ENCODE measurements at places on chromosomes 3 and 15.

GRCh38 chr3:100429187-100429716, 27.9 kb downstream of the LNP1 start:
- H3K4me3 ChIP-seq, result no peak overlapping the region
- no peaks in the 10 kb centered on the region for H3K36me3 ChIP-seq
- no peaks in the 10 kb centered on the region for H3K4me1 ChIP-seq
- H3K27me3 ChIP-seq, result no peaks in the 10 kb centered on the region
- no peak for DNase-seq

DNA sequence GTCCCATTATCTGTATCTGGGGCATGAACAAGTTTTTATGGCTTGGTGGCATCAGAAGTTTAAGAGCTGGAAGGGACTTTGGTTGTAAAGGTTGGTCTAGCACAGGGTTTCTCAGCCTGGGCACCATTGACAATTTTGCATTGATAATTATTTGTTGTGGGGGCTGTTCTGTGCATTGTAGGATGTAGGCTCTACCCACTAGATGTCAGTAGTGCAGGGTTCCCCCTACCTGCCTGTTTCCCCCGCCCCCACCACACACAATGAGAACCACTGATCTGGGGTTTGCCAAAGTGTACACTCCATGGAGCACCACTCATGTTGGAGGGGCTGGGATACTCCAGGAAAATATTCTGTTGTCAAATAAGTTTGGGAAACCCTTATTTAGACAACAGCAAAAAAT, 42.7 kb downstream of the PLCL2 start:
- DNase-seq, result no peak
- H3K4me3 ChIP-seq, result no peak overlapping the region
- no peaks in the 10 kb centered on the region for H3K36me3 ChIP-seq
- H3K27ac ChIP-seq, result no peak overlapping the region

DNA sequence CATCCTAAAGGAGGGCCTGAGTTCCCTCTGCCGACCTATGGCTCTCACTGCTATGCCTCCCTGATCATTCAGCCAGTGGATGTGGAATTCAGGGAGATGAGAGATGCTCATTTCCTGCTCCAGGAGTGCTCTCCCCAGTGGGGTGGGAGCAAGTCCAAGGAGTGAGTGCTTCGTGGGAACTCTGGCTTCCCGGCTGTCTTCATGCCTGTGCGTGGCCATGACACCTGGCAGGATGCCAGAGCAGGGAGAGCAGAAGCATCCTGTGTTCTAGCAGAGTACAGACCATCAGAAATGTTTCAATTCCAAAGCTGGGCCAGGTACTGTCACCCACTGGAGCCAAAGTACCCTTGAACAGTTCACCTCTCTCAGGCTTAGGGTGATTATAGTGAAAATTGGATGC, 45.1 kb downstream of the APH1B start:
- H3K4me3 ChIP-seq, result no peak overlapping the region
- no peaks in the 10 kb centered on the region for H3K36me3 ChIP-seq
- no peaks in the 10 kb centered on the region for H3K27me3 ChIP-seq
- DNase-seq, result no peak

DNA sequence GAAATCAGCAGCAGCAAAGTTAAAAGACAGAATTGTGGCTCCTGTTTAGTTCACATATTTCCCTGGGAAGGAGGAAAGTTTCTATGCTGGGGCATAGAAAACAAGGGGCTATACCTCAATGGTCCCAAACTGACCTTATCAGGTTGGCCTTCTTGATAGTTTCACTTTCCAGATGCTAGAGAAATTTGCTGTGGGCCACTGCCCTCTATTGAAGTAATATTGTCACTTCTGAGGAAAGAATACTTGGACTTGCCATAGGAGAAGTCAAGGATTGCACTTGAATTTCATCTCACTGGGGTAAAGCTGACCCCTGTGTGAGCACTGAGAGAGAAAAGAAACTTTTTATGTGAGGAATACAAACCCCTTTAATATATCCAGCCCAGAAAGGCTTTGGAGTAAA, 49.3 kb upstream of the XCR1 start:
- no peaks in the 10 kb centered on the region for H3K4me1 ChIP-seq
- H3K36me3 ChIP-seq, result no peaks in the 10 kb centered on the region
- no peak overlapping the region for H3K27ac ChIP-seq
- H3K4me3 ChIP-seq, result no peak overlapping the region
- no peaks in the 10 kb centered on the region for H3K27me3 ChIP-seq

- no peaks in the 10 kb centered on the region for H3K27me3 ChIP-seq
- no peak overlapping the region for H3K4me3 ChIP-seq
- H3K4me1 ChIP-seq, result no peaks in the 10 kb centered on the region
- no peak overlapping the region for H3K27ac ChIP-seq
These were observed 341.8 kb downstream of the RAP2B start for GRCh38 chr3:153503873-153504272.

DNA sequence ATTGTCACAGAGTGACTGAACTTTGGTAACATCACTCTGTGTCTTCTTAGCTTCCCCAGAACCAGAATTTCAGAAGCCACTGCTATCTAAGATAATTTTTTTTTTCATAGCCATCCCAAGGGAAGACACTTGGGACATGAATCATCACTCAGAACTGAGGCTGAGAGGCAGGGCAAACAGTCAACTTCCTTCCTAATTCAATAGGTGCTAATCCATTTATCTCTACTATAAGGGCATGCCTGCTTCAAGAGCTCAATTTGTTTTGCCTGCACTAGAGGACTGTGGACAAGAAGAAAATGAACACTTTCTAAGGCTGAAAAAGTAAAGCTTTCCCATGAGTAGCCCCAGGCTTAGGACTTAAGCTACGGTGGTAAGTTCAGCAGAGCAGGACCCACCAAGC, 56.7 kb upstream of the MYRIP start:
- no peak overlapping the region for H3K4me3 ChIP-seq
- DNase-seq, result no peak
- no peaks in the 10 kb centered on the region for H3K36me3 ChIP-seq
- H3K27me3 ChIP-seq, result no peaks in the 10 kb centered on the region

GRCh38 chr3:100386437-100387074, 14.3 kb downstream of the TOMM70 start:
- no peaks in the 10 kb centered on the region for H3K27me3 ChIP-seq
- no peak for DNase-seq
- peaks cover 15% of the 10 kb centered on the region for H3K36me3 ChIP-seq
- H3K4me1 ChIP-seq, result peaks cover 3% of the 10 kb centered on the region

DNA sequence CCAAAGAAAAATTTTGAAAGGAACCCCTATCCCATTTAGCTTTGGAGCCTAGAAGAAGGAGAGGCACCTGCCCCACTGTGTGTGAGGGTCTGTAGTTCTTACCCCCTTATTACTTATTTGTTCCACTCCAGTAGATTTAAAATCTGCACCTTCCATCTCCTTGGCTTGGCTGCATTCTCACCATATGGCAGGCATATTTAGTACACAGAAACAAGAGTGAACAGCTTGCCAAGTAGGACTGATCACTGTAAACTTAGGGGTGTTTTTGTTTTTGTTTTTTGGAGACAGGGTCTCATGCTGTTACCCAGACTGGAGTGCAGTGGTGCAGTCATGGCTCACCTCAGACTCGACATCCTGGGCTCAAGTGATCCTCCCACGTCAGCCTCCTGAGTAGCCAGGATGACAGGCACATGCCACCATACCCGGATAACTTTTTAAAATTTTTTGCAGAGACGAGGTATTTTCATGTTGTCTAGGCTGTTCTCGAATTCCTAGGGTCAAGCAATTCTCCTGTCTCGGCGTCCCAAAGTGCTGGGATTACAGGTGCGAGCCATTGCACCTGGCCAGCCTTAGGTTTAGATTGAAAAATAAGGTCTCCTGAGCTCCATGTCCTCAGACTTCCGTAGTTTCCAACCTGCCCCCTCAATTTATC, 14.1 kb upstream of the ANXA2 start:
- no peaks in the 10 kb centered on the region for H3K27me3 ChIP-seq
- no peaks in the 10 kb centered on the region for H3K4me1 ChIP-seq
- H3K4me3 ChIP-seq, result no peak overlapping the region
- no peaks in the 10 kb centered on the region for H3K36me3 ChIP-seq

All from ascending aorta (tissue), 2 donors.